ENCODE measurements at places on chromosomes 16 and 17.
A peak's percentile ranks its signal among the peaks of the same experiment; 100 is the strongest.

DNA sequence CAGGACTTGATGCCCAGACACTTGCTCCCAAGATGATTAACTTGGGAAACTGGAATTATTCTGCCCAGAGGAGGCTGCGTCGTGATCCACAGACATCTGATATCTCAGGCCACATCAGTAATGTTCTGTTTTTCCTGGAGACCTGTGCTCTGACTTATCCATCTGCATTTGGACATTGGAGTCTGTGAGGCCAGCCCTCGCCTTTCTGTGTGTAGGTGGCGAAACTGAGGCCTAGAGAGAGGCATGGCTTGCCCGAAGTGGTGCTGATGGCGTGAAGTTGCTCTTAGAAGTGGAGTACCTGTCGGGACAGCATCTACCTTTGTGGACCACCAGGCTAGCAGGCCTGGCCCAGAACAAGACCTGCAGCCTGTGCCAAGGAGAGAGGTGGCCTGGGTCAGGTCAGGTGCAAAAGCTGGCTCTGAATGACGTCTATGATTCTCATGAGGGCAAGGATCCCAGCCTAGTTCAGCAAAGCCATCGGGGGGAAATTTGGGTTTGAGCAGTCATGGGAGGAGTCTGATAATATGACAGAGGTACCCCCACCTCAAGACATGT lies 186.8 kb upstream of the ZNF469 start:
- H3K4me3 ChIP-seq, result no peak overlapping the region
- H3K27ac ChIP-seq, result no peak overlapping the region
- no peak for DNase-seq

DNA sequence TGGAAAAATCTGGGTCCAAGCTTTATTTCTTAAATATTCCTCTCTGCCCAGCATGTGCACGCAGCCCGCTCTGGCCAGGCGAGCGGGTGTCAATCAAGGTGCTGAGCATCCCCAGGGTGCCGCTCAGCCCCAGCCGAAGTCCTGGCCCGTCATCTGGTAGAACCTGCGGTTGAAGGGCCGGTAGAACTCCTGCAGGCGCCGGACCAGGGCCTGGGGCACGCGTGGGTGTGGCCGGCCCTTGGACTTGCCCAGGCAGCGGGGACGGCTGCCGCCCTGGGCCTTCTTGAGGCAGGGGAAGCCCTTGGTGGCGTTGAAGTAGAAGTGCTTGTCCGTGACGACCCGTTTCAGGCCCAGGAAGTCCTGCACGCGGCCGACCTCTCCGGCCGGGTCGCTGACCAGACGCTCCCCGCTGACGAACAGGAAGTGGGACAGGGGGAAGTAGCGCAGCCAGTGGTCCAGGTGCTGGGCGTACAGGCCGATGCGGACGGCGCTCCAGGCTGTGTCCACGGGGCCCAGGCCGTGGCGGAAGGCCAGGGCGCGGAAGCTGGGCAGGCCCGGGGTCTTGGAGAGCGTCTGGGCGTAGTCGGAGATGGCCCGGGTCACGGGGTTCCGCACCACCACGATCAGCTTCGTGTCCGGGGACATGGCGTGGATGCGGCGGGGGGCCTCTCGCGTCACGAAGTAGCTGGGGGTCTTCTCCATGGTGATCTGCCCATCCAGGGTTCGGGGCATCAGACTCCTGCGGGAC lies 6.6 kb downstream of the HS3ST6 start:
- H3K27me3 ChIP-seq, result no peaks in the 10 kb centered on the region
- DNase-seq, result no peak
- peaks cover 38% of the 10 kb centered on the region for H3K4me1 ChIP-seq
- H3K4me3 ChIP-seq, result no peak overlapping the region

DNA sequence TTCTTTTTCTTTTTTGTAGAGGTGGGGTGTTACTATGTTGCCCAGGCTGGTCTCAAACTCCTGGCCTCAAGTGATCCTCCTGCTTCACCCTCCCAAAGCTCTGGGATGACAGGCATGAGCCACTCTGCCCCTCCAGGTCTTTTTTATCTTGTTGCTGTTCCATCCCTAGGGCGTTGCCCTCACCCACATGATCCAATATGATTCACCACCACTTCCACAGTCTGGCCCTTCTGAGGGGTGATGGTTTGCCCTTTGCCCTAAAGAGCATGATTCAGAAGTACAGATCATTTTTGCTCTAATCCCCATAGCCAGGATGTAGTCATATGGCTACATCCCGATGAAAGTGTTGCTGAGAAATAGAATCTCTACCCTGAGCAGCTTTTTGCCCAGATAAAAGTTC lies 18.8 kb downstream of the STX4 start:
- H3K27me3 ChIP-seq, result no peaks in the 10 kb centered on the region
- no peak overlapping the region for H3K4me3 ChIP-seq
- H3K36me3 ChIP-seq, result no peaks in the 10 kb centered on the region
- H3K27ac ChIP-seq, result no peak overlapping the region
- peaks cover 8% of the 10 kb centered on the region for H3K4me1 ChIP-seq

- H3K4me3 ChIP-seq, result no peak overlapping the region
- no peaks in the 10 kb centered on the region for H3K27me3 ChIP-seq
- no peaks in the 10 kb centered on the region for H3K36me3 ChIP-seq
- no peak overlapping the region for H3K27ac ChIP-seq
- DNase-seq, result no peak
Measured at GRCh38 chr16:23025692-23026307, 123.5 kb downstream of the USP31 start.

- no peaks in the 10 kb centered on the region for H3K27me3 ChIP-seq
- H3K4me1 ChIP-seq, result no peaks in the 10 kb centered on the region
- H3K4me3 ChIP-seq, result no peak overlapping the region
- no peak overlapping the region for H3K27ac ChIP-seq
- no peak for DNase-seq
Measured at GRCh38 chr16:48206594-48207242, 37.4 kb upstream of the LONP2 start.

DNA sequence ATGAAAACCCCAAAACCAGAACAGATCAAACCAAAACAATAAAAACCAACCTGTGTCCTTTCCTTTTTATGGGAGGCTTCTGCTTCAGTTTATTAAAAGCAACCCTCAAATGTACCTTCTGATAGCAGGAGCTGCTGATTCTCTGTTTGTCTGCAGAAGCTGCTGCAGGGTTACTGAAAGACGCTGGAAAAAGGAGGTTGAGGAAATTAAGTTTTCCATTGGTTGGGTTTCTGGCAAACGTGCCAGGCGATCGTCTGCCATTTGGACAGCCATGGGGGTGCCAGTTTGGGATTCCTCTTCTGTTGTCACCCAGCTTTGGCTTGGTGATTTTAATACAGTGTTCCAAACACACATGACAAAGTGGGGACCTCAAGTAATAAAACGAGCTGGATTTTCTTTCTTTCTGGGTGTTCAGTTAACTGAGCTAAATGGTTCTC lies 185.4 kb upstream of the ZFHX3 start:
- no peak overlapping the region for H3K27ac ChIP-seq
- peak overlapping the region; percentile 24 for H3K4me3 ChIP-seq
- peaks cover 15% of the 10 kb centered on the region for H3K4me1 ChIP-seq

DNA sequence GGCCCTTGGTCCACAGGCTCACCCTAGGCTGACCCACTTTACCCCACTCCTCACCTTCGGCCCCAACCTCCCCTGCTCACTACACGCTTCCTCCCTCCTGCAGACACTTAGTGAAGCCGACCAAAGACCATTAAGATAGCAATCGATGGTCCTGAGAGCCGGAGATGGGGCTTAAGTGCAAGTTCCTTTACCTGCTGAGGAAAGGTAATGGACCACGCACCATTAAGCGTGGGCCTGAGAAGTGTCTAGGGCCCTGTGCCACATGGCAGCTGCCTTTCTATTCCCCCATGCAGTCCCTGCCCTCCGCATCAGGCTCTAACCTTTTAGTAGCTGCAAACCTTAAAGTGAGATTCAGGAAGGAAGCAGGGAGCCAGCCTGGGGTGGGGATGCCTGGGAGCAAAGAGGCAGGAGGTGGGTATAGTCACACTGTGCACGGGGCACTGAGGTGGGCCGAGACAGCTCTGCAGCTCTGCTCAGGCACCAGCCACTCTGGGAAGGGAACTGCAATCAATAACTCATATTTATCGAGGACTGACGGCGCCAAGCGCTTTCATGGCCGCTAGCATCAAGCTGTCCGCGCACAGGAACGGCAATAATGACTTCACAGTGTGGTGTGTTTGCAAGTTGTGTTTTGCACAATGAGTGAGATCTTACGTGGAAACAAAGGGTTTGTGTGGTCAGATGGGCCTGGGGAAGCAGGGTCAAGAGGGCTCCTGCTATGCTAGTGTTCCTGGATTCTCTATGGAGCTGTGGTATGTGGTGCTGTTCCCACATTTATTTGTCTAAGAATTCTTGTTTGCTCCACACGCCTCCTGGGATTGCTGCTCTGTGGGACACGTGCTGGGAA lies 84.9 kb upstream of the CDC42EP4 start:
- DNase-seq, result no peak
- H3K4me1 ChIP-seq, result no peaks in the 10 kb centered on the region
- no peaks in the 10 kb centered on the region for H3K36me3 ChIP-seq
- no peak overlapping the region for H3K4me3 ChIP-seq

GRCh38 chr17:78369791-78370381 lies 8.6 kb upstream of the PGS1 start:
- H3K27me3 ChIP-seq, result no peaks in the 10 kb centered on the region
- H3K36me3 ChIP-seq, result no peaks in the 10 kb centered on the region
- H3K27ac ChIP-seq, result no peak overlapping the region
- DNase-seq, result no peak
- H3K4me3 ChIP-seq, result no peak overlapping the region

- H3K4me3 ChIP-seq, result no peak overlapping the region
- no peak for DNase-seq
- no peaks in the 10 kb centered on the region for H3K4me1 ChIP-seq
- H3K27ac ChIP-seq, result no peak overlapping the region
- no peaks in the 10 kb centered on the region for H3K36me3 ChIP-seq
Measured at GRCh38 chr17:10762037-10762436, 32.2 kb upstream of the TMEM220 start.

DNA sequence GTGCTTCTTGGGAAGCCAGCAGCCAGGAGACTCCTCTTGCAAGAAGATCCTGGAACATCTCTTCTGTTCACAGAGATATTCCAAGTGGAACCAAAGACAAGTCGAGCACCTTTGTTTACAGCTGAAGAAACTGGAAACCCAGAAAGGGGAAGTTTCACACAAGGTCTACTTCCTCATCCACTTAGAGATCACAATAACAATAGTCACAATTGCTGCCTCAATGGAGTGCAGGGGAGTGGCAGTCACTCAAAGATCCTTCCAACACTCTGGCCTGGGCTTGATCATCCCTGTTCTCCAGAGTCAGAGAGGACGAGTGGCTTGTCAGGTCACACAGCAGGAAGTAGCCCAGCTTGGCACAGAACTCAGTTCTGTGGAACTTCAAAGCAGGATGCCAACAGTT lies 46.9 kb upstream of the SIAH1 start:
- no peak overlapping the region for H3K27ac ChIP-seq
- H3K36me3 ChIP-seq, result no peaks in the 10 kb centered on the region
- no peak overlapping the region for H3K4me3 ChIP-seq
- no peak for DNase-seq

DNA sequence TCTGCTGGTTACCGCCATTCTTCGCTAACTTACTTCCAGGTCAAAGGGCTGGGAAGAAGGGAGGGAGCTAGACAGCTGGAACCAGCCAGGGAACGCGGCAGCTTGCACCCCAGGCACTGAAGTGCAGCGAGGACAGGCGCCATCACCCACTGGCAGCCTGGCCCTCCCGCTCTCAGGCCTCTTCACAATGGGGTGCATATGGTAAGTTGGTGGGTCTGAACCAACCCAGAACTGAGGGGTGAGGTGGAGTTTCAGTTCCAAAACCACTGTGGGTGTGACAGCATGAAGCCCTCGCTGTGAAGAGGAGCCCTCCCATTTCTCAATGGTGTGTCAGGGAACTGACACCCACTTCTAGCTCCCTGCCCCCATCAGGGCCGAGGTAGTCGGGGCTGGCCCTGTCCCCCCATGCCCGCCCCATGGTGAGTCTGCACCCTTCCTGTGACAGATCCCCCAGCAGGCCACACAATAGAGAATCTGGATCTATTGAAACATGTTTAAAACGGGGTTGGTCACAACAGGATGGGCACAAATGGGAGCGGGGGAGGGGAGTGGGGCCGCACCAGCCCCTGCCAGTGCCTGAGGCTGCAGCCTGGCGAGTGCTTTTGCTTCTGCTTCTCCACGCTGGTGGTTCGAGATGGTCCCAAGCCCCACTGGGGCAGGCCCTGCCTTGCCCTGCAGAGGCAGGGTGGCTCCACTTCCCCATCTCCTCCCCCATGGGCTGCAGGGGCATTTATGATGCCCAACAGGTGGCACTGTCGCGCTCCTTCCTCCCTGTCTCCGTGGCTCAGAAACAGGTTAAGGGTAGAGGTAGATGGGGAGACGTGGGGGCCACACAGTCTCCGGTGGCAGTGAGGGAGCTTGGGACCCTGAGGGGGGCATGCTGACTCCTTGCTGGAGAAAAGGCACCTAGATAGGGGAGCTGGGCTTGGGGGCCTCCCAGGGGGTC lies 2.3 kb downstream of the LIMD2 start:
- no peak for DNase-seq
- peaks cover 4% of the 10 kb centered on the region for H3K36me3 ChIP-seq
- peaks cover 38% of the 10 kb centered on the region for H3K4me1 ChIP-seq
- no peaks in the 10 kb centered on the region for H3K27me3 ChIP-seq
- no peak overlapping the region for H3K4me3 ChIP-seq

DNA sequence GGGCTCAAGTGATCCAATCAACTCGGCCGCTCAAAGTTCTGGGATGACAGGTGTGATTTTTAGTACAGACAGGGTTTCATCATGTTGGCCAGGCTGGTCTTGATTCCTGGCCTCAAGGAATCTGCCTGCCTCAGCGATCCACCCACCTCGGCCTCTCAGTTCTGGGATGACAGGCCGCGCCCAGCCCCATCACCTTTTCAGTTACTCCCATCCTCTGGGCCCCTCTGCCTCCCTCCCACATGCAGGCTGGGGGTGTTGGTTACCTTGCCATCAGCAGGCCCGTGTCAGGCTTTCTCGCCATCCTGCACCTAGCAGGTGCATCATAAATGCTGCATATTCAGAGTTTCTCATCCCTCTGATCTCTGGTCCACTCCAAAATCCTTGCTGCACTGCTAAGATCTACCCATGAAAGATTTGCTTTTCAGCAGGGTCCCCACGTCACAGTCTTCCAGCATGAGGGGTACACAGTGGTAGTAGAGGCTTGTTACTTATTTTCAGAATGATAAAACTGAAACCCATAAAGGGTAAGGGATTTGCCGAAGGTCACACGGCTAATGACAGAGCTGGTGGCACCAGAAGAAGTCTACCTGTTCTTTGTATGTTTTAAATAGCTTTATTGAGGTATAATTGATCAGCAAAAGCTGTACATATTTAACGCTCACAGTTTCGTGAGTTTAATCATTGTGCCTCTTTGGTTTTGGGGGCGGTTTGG lies 16.6 kb downstream of the PMM2 start:
- H3K27me3 ChIP-seq, result no peaks in the 10 kb centered on the region
- no peaks in the 10 kb centered on the region for H3K4me1 ChIP-seq
- no peak for DNase-seq
- H3K36me3 ChIP-seq, result peaks cover 83% of the 10 kb centered on the region
- H3K4me3 ChIP-seq, result no peak overlapping the region
- H3K27ac ChIP-seq, result no peak overlapping the region

- H3K4me3 ChIP-seq, result no peak overlapping the region
- no peak overlapping the region for H3K27ac ChIP-seq
- H3K27me3 ChIP-seq, result no peaks in the 10 kb centered on the region
- no peak for DNase-seq
Measured at GRCh38 chr16:89051521-89052166, 42.0 kb upstream of the ACSF3 start.

GRCh38 chr17:81419886-81420768 lies 24.9 kb downstream of the BAHCC1 start:
- H3K4me3 ChIP-seq, result peak overlapping the region; percentile 43
- no peaks in the 10 kb centered on the region for H3K36me3 ChIP-seq
- no peak for DNase-seq
- H3K27ac ChIP-seq, result peak overlapping the region; percentile 79

- no peaks in the 10 kb centered on the region for H3K27me3 ChIP-seq
- no peak for DNase-seq
- peaks cover 5% of the 10 kb centered on the region for H3K36me3 ChIP-seq
- no peaks in the 10 kb centered on the region for H3K4me1 ChIP-seq
- H3K27ac ChIP-seq, result no peak overlapping the region
Measured at GRCh38 chr17:54932711-54933110, 32.1 kb downstream of the TOM1L1 start.

All from vagina (tissue), 2 donors.